Thoracic aorta (tissue), 2 donors: ENCODE measurements at places on chromosomes 7 and 10. TPM values are rescaled to one million over a fixed set of nuclear protein-coding genes. Genes with fewer than 3 reads are reported as not detected.

- DNase-seq = no peak
- H3K4me1 ChIP-seq = no peaks in the 10 kb centered on the region
- no peak overlapping the region for H3K27ac ChIP-seq
- H3K4me3 ChIP-seq = no peak overlapping the region
- H3K36me3 ChIP-seq = no peaks in the 10 kb centered on the region
- H3K27me3 ChIP-seq = no peaks in the 10 kb centered on the region
Measured at GRCh38 chr7:121107923-121108498, 119.5 kb downstream of the CPED1 start.

SORCS3 gene
- not detected for total RNA-seq

DNA sequence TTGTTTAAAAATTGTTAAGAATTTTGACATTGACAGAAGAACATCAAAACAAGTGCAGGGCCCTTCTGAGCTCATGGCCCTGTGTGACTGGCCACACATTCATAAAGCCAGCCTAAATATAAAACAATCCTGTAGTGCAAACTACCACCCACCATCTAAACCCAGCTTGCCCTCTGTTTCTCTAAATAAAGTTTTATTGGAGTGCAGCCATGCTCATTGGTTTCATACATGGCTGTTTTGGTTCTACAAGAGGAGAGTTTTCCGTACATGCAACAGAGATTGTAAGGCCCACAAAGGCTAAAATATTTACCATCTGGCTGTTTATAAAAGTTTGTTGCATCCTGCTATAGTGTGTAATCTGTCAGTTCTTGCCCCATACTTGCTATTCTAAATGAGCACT, 54.6 kb upstream of the TRIM24 start:
- no peak for DNase-seq
- no peaks in the 10 kb centered on the region for H3K27me3 ChIP-seq
- H3K36me3 ChIP-seq = no peaks in the 10 kb centered on the region
- H3K4me3 ChIP-seq = no peak overlapping the region
- no peaks in the 10 kb centered on the region for H3K4me1 ChIP-seq

SLC26A5 gene
- total RNA-seq = not detected

CPA2 gene
- not detected for total RNA-seq

VWDE gene
- total RNA-seq = not detected

EFCAB10 gene
- not detected for total RNA-seq

RARRES2 gene
- 76.4 TPM for total RNA-seq

DNA sequence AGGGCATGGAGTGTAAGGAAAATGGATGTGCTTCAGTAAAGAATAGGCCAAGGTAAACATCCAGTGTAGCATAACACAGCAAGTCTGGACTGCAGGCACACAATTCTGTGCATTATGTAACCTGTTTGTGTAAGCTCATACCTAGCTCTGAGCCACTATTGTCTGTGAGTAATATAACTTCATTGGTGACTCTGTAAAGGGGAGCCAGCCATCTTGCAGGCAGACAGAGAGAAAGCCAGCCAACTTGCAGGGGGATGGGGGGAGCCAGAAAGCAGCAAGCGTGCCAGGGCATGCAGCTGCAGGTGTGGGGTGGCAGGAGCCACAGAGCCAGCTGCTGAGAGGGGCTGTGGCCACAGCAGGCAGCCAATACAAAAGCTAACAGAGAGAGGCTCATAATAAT, 449.2 kb downstream of the IPMK start:
- H3K27ac ChIP-seq = no peak overlapping the region
- no peaks in the 10 kb centered on the region for H3K36me3 ChIP-seq
- H3K4me1 ChIP-seq = no peaks in the 10 kb centered on the region
- H3K27me3 ChIP-seq = no peaks in the 10 kb centered on the region
- no peak for DNase-seq

EPDR1 gene
- total RNA-seq = 98.8 TPM

HOGA1 gene
- 7.0 TPM for total RNA-seq

DNA sequence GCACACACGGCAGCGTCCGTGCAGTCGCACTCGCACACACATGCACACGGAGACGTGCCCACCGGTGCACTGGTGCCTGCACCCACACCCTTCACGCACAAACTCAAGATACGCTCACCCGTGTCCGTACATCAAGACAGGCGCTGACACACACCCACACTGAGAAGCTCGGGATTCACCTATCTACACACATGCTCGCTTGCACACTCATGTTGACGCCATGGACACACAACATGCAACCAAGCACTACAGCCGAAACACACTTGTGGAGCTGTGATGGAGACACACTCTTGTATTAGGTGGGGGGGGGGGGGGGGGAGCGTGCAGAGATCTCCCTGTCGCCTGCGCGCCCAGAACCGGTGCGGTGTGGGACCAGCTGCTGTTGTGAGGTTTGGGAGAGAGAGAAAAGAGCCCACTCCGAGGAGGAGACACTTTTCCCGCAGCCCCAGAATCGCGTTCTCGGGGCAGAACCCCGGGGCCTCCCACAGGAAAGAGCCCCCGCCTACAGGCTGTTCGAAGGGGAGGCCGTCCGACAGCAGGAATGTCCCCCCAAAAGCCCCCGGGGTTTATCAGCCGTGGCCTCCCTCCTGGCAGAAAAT, 605 bp upstream of the NFKB2 start:
- H3K4me1 ChIP-seq = peaks cover 31% of the 10 kb centered on the region
- H3K27me3 ChIP-seq = no peaks in the 10 kb centered on the region
- peak overlapping the region; percentile 87 for H3K4me3 ChIP-seq
- H3K36me3 ChIP-seq = no peaks in the 10 kb centered on the region
- H3K27ac ChIP-seq = peak overlapping the region; percentile 96
- DNase-seq = no peak

TMEM270 gene
- total RNA-seq = not detected

GRCh38 chr7:23462846-23463245, 7.4 kb downstream of the IGF2BP3 start:
- H3K27me3 ChIP-seq = peaks cover 9% of the 10 kb centered on the region
- no peak for DNase-seq
- no peak overlapping the region for H3K27ac ChIP-seq
- peaks cover 3% of the 10 kb centered on the region for H3K4me1 ChIP-seq
- no peak overlapping the region for H3K4me3 ChIP-seq

CFAP46 gene
- total RNA-seq = not detected

- peak overlapping the region; percentile 83 for H3K27ac ChIP-seq
- peaks cover 6% of the 10 kb centered on the region for H3K4me1 ChIP-seq
- peaks cover 19% of the 10 kb centered on the region for H3K36me3 ChIP-seq
Measured at GRCh38 chr10:38093816-38094157, 350 bp upstream of the ZNF37A start.

STEAP2 gene
- 27.7 TPM for total RNA-seq

PRKAR1B gene
- 15.6 TPM for total RNA-seq

GRCh38 chr10:29271877-29272276, 17.0 kb upstream of the LYZL1 start:
- no peaks in the 10 kb centered on the region for H3K36me3 ChIP-seq
- no peak overlapping the region for H3K4me3 ChIP-seq
- no peak overlapping the region for H3K27ac ChIP-seq
- no peak for DNase-seq
- H3K4me1 ChIP-seq = no peaks in the 10 kb centered on the region
- no peaks in the 10 kb centered on the region for H3K27me3 ChIP-seq

DNA sequence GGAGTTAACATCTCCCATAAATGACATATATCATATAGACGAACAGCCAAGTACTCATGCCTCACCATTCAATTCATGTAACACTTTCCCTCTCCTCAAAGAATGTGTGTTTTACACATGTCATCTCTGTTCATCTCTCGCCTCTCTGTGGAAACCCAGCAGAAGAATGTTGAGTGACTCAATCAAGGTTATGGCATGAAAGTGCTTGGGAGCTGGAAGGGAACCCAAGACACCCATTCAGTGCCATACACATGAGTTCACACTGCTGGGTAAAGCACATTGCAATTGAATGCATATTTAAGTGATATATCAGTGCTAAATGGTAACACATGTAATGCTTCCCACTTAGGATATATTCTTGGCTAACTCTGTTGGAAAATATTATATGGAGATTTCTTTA, 322.9 kb downstream of the PTEN start:
- H3K36me3 ChIP-seq = no peaks in the 10 kb centered on the region
- H3K4me1 ChIP-seq = peaks cover 13% of the 10 kb centered on the region
- H3K4me3 ChIP-seq = no peak overlapping the region
- no peak for DNase-seq
- no peaks in the 10 kb centered on the region for H3K27me3 ChIP-seq
- H3K27ac ChIP-seq = no peak overlapping the region

GRCh38 chr7:107661081-107661864, 645 bp downstream of the SLC26A4 start:
- no peaks in the 10 kb centered on the region for H3K36me3 ChIP-seq
- no peak for DNase-seq
- peaks cover 7% of the 10 kb centered on the region for H3K4me1 ChIP-seq
- no peak overlapping the region for H3K27ac ChIP-seq

DNA sequence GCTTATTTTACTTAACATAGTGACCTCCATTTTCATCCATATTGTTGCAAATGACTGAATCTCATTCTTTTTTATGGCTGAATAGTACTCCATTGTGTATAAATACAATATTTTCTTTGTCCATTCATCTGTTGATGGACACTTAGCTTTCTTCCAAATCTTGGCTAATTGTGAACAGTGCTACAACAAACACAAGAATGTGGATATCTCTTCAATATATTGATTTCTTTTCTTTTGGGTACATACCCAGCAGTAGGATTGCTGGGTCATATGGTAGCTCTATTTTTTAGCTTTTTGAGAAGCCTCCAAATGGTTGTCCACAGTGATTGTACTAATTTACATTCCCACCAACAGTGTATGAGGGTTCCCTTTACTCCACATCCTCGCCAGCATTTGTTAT, 58.0 kb downstream of the CREB5 start:
- no peaks in the 10 kb centered on the region for H3K27me3 ChIP-seq
- H3K4me1 ChIP-seq = peaks cover 9% of the 10 kb centered on the region
- no peak for DNase-seq
- H3K27ac ChIP-seq = no peak overlapping the region
